ENCODE measurements at places on chromosomes 11 and 22. TPM values are rescaled to one million over a fixed set of nuclear protein-coding genes. Genes with fewer than 3 reads are reported as not detected.

DNA sequence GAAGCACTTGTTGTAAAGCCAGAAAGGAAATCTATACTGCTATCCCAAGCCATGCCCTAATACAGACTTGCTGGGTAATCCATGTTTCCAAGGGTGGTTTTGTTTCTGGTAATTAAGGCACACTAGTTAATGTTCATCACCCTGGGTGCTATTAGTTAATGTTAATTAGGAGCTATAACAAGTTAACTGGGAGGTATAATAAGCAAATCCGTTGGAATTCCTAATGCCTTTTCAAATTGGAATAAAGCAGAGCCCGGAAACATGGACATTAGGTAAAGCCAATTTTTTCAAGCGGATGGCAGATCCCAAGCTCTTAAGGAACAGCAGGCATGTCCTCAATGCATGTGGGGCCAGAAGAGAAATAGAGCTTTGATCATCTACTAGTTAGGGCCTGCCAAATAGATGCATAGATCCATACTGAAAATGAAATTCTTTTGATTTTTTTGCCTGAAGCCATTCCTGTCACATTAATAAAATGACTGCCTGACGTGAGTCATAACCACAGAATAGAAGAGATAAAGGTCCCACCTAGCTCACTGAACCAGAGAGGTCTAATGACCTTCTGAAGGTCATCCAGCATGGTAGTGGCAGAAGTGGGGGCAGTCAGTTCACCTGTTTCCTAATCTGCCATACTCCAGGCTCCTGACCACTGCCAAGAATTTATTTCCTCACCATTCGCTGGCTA lies 28.5 kb upstream of the CCDC34 start:
- no peak for DNase-seq

- no peak for DNase-seq
These were observed 27.1 kb downstream of the MYEOV start for GRCh38 chr11:69320756-69321741.

- peak; percentile 8 for DNase-seq
These were observed 55.7 kb downstream of the NCAM1 start for GRCh38 chr11:113016905-113017304.

DNA sequence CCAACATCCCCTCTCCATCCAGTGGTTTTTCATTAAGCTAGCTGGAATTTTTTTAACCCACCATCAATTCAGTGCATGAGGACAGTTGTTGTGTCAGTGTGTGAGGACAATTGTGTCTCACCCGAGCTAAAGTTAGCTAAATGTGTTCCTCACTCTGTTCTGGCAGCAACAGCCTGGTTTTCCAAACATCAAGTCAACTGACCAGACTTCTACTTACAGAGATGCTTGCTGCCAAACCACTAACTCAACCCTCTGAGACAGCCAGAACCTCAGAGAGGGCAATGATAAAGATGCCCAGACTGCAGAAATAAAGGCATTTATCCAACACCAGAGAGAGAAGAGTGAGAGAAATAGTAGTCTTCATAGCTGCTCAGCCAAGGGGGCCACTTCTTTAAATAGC lies 6.7 kb downstream of the PAMR1 start:
- no peak for DNase-seq

GRCh38 chr11:73870261-73870660 lies 6.4 kb downstream of the COA4 start:
- no peak for DNase-seq

DNA sequence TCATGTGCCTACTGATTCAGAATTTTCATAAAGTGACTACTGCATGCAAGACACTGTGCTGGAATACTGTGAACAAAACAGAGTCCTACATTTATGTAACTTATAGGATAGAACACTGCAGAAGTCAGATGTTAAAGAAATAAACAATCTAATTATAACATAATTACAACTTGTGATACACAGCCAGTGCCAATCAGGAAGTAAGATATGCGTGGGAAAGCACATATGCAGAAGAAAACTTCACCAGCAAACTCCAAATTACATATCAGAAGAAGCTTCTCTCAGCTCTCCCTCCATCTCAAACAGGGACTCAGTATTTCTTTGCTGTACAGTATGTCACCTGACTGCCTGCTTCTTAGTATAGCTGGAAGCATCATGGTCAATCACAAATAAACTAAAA lies 37.4 kb downstream of the PAK1 start:
- no peak for DNase-seq

SLC22A9 gene
- total RNA-seq = 2.2 TPM

RASD2 gene
- not detected for total RNA-seq

NEFH gene
- total RNA-seq = 0.72 TPM

OSBP2 gene
- total RNA-seq = 16.9 TPM
